Activated naive CD8-positive, alpha-beta T cell treated with anti-CD3 and anti-CD28 coated beads, Interleukin-2, amount 50 U/mL, for 24 hours (primary cell): ENCODE measurements at places on chromosomes 6 and 20.

- H3K4me1 ChIP-seq, result peaks cover 45% of the 10 kb centered on the region
- H3K4me3 ChIP-seq, result no peak overlapping the region
- H3K27ac ChIP-seq, result peak overlapping the region; percentile 52
These were observed 27.9 kb downstream of the STK38 start for GRCh38 chr6:36519352-36519751.

DNA sequence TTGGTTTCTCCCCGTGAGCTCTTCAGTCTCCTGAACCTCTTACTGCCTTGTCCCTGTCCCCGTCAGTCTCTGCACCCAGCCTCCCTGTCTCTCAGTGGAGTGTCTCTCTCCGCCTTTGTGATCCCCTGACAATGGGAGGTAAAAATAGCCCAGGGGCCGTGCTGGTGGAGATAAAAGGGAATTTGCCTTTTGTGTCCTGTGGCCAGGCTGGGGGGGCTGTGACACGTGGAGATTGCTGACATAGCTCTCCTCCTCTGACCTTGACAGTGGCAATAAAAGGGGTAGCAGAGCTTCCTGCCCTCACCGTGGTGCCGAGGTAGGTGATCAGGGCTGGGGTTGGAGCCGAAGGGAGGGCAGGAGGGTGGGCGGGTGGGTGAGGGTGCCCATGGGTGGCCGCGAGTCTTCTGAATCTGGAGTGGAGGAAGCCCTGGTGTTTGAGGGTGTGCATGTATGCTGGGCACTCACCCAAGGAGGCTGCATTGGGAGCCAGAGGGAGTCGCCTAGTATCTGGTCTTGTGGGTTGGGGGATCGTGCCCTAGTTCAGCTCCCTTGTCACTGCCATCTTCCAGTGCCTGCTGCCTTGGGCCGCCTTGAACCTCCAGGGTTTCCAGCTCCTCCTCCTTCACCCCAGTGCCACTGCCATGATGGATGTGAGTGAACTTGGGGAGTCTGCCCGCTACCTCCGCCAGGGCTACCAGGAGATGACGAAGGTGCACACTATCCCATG, 21.9 kb downstream of the MYH7B start:
- DNase-seq, result no peak
- no peak overlapping the region for H3K4me3 ChIP-seq
- peaks cover 13% of the 10 kb centered on the region for H3K27me3 ChIP-seq
- no peak overlapping the region for H3K27ac ChIP-seq

DNA sequence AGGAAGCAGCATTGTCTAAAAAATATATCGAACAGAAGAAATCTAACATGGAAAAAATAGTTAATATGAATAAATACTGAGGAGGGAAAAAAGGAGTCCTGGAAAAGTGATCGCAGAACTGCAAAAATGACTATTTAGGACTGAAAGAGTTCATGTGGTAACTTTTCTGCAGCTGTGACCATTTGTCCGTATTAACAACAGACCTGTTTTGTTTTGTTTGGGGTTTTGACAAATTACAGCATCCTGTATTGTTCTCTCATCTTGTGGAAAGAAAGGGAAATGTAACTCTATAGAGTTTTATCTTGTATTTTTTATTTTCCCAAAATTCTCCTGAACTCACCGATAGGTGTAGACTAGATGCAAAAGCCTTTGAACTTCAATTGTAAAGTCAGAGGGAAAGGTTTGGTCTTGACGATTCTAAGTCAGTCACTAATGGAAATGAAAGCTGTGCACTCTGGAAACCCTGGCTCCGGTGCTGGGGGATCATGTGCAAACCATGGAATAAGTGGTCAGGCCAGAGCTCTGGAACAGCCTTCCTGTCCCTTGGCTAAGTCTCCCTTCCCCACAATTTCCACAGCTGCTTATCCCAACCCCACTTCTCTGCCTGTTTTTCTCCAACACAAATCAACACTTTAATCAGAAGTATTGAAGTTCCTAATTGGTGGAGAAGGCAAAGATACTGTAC, 51.2 kb upstream of the MARCKS start:
- H3K4me1 ChIP-seq, result peaks cover 11% of the 10 kb centered on the region
- DNase-seq, result no peak
- H3K36me3 ChIP-seq, result no peaks in the 10 kb centered on the region
- H3K27me3 ChIP-seq, result no peaks in the 10 kb centered on the region

DNA sequence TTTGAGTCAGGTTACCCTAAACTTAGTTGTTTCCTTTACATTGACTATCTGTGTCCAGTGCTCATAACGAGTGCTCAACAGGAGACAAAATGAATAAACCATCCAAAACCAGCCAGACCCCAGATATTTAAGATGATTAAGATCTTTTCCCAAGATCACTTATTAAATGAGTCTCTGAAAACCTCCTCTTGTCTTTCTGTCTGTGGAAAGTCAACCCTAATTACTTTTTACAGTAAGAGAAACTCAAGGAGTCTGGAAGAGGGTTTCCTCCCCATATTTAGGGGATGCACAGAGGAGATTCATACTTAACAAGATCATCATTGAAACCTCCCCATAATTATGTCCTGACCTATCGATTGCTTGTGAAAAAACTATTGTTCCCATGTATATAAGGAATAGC, 84.0 kb downstream of the CAP2 start:
- no peaks in the 10 kb centered on the region for H3K36me3 ChIP-seq
- no peak overlapping the region for H3K4me3 ChIP-seq
- H3K27me3 ChIP-seq, result peaks cover 6% of the 10 kb centered on the region

DNA sequence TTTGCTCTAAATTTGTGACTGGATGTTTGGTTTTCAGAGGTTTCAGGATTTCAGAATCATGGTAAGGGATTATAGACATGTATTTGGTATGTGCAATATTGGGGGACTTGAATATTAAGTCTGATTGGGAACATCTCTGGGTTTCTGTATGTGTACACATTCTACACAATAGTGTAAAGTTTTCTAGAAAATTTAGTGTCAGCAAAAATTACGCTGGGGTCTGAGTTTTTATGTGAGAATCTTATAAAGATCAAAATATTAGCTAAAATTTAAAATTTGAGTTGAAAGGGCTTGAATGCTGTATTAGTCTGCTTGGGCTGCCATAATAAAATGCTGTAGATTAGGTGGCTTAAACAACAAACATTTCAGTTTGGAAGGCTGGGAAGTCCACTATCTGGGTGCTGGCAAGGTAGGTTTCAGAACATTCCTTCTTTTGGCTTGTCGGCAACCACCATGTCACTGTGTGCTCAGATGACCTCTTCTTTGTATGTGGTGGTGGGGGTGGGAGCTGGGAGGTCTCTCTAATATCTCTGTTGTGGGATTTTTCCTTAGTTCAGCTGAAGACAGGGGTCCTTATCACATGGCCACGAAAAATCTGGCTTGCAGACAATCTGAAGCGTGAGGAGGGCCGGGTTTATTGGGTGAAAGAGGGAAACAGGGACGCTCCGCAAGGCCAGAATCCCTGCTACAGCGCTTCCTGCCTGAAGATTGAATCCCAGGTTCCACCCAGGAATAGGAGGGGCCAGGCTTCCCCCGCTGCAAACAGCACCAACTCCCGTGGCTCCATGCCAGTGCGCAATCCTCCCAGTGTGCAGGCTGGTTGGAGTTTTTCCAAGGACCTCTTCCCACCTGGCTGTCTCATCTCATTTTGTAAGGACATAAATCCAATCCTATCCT, 299.7 kb downstream of the PLCB1 start:
- H3K4me3 ChIP-seq, result no peak overlapping the region
- H3K36me3 ChIP-seq, result no peaks in the 10 kb centered on the region
- peaks cover 20% of the 10 kb centered on the region for H3K4me1 ChIP-seq
- H3K27ac ChIP-seq, result no peak overlapping the region
- H3K27me3 ChIP-seq, result no peaks in the 10 kb centered on the region

GRCh38 chr6:158783851-158784250, 35.3 kb downstream of the EZR start:
- no peak overlapping the region for H3K4me3 ChIP-seq
- H3K36me3 ChIP-seq, result peaks cover 73% of the 10 kb centered on the region
- no peak for DNase-seq
- H3K4me1 ChIP-seq, result peaks cover 16% of the 10 kb centered on the region

DNA sequence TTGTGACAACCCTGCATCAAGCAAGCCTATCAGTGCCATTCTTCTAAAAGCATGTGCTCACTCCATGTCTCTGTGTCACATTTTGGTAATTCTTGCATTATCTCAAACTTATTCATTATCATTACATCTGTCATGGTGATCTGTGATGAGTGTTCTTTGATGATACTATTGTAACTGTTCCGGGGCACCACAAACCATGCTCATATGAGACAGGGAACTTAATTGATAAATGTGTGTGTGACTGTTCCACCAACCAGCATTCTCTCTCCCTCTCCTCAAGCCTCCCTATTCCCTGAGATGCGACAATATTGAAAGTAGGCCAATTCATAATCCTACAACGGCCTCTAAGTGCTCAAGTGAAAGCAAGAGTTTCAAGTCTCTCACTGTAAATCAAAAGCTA, 4.0 kb downstream of the HUS1B start:
- no peak for DNase-seq
- peaks cover 9% of the 10 kb centered on the region for H3K4me1 ChIP-seq
- peaks cover 23% of the 10 kb centered on the region for H3K36me3 ChIP-seq

DNA sequence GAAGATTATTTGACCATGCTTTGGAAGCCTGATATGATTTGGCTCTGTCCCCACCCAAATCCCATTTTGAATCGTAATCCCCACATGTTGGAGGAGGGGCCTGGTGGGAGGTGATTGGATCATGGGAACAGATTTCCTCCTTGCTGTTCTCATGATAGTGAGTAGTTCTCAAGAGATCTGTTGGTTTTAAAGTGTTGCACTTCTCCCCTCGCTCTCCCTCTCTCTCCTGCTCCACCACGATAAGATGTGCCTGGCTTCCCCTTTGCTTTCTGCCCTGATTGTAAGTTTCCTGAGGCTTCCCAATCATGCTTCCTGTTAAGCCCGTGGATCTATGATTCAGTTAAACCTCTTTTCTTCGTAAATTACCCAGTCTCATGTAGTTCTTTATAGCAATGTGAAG, 21.7 kb upstream of the FAM217A start:
- no peaks in the 10 kb centered on the region for H3K36me3 ChIP-seq
- H3K4me3 ChIP-seq, result no peak overlapping the region
- H3K4me1 ChIP-seq, result no peaks in the 10 kb centered on the region
- no peaks in the 10 kb centered on the region for H3K27me3 ChIP-seq
- no peak for DNase-seq

DNA sequence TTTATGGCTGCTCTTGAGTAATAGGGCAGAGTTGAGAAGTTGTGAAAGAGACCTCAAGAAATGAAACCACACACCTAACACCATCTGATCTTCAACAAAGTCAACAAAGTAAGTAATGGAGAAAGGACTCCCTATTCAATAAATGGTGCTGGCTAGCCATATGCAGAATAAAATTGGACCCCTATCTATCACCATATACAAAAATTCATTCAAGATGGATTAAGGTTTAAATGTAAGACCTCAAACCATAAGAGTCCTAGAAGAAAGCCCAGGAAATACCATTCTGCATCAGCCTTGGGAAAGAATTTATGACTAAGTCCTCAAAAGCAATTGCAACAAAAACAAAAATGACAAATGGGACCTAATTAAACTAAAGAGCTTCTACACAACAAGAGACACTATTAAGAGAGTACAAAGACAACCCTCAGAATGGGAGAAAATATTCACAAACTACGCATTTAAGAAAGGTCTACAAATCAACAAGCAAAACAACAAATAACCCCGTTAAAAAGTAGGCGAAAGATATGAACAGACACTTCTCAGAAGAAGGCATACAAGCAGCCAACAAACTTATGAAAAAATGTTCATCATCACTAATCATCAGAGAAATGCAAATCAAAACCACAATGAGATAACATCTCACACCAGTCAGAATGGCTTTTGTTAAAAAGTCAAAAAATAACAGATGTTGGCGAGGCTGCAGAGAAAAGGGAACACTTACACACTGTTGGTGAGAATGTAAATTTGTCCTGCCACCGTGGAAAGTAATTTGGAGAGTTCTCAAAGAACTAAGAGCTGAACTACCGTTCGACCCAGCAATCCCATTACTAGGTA, 4.0 kb downstream of the MAP3K5 start:
- H3K27ac ChIP-seq, result peak overlapping the region; percentile 80
- H3K36me3 ChIP-seq, result peaks cover 6% of the 10 kb centered on the region
- no peaks in the 10 kb centered on the region for H3K27me3 ChIP-seq
- H3K4me3 ChIP-seq, result peak overlapping the region; percentile 58
- no peak for DNase-seq
- peaks cover 80% of the 10 kb centered on the region for H3K4me1 ChIP-seq

DNA sequence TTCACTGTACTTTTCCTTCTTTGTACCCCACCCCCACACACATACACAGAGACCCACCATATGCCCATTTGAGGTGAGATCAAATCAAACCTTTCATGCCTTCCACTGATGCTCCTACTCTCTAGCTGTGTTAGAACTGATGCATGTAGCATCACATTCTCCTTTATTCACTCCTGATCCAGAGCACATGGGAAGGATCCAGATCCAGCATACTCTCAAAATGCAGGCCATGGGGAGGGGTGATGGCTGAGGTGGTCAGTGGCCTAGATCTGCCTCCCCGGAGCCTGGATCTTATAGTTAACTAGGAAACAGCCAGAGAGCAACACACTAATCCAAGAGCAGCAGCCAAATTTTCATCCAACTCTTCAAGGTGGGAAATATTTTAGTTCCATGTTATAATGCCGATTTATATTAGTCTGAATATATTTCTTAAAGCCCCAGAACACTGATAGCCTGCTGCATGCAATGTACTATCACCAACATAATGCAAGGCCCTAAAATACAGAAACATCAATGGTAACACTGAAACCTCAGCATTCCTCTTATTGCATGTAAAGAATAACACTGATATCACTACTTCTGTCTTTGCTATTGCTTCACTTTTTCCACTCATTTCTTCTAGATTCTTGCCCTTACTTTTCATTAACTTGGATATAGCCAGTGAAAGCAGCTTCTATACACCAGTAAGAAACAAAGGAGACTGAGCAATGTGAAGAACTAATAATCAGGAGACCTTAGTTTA, 126.8 kb upstream of the BEND6 start:
- no peak overlapping the region for H3K27ac ChIP-seq
- DNase-seq, result no peak
- no peak overlapping the region for H3K4me3 ChIP-seq
- H3K36me3 ChIP-seq, result no peaks in the 10 kb centered on the region
- H3K4me1 ChIP-seq, result no peaks in the 10 kb centered on the region
- peaks cover 5% of the 10 kb centered on the region for H3K27me3 ChIP-seq
